HCT116 (cell line): ENCODE measurements at places on chromosomes 2 and 18.

DNA sequence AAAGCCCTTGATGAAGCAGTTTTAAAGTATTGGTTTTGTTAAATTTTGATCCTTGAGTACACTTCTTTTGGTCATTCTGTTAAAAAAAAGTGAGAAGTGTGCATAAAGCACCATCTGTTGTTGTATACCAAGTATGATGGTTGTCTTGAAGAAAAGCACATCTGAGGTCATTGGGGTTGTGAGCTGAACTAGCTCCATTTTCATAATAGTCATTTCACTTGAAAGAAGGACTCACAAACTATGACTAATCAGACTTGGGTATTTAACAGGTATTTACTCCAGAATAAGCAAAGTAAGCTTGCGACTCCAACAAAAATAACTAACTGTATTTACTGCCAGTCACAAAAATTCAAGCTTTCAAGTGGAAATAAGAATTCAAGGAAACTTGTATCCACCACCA, 35.1 kb downstream of the CHN1 start:
- no peak for DNase-seq

- no peak for DNase-seq
Measured at GRCh38 chr2:121890041-121890440, 134.6 kb downstream of the TSN start.

DNA sequence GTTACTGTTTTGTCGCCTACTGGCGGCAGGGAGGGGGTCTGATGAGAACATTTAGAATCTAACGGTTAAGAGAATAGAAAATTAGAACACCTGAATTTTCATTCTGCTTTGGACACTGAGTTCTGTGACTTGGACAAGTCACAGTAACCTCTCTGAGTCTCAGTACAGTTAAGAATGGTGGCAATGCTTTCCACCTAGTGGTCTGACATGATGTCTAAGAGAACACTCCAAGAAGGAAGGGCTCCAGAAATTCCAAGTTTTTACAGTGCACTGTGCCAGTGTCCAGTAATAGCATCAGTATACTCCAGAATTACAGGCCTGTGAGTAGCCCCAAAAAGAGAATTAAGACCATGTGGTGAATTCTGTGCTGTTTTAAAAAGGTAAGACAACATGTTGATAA, 174.1 kb upstream of the ZFP36L2 start:
- DNase-seq: no peak

DNA sequence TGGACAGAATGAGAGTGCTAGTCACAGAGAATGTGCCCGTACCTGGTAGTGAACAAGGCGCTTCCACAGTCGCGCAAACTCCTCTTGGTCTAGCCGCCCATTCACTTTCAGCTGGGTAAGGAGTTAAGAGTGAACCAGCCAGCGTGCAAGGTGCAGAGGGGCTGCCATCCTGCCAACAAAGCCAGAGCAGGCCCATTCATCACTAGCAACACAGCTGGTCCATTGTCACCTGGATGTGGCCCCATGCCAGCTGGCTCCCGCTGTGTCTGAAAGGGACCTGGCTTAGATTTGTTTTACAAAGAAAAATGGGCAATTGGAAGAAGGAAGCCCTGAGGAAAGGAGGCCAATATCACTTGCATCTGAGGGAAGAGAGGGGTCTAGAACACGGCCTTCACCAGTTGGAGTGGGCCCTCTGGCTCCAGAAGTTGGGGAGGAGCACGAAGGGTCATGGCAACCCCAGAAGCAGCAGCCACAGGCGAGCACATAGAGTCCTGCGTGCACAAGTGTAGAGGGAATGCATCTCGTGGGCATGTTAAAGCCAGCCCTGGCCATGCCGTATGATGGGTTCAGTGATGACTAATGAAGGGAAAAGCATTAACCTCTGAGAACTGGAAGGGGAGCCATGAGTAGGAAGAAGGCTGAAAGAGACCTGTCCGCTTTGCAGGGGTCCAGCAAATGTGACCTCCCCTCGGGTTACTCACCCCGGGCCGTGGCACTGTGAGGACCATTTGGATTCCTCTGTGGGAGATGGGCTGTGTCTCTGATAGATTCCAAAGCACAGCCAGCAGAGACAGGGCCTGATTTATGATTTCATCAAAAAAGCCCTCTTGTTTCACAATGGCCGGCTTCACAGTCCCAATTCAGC, 70.6 kb downstream of the CAPN13 start:
- DNase-seq: no peak

- no peak for DNase-seq
Measured at GRCh38 chr2:52288596-52288995, 1256.7 kb upstream of the NRXN1 start.
